AML-193 (cell line): ENCODE measurements at places on chromosomes 6 and 20.

DNA sequence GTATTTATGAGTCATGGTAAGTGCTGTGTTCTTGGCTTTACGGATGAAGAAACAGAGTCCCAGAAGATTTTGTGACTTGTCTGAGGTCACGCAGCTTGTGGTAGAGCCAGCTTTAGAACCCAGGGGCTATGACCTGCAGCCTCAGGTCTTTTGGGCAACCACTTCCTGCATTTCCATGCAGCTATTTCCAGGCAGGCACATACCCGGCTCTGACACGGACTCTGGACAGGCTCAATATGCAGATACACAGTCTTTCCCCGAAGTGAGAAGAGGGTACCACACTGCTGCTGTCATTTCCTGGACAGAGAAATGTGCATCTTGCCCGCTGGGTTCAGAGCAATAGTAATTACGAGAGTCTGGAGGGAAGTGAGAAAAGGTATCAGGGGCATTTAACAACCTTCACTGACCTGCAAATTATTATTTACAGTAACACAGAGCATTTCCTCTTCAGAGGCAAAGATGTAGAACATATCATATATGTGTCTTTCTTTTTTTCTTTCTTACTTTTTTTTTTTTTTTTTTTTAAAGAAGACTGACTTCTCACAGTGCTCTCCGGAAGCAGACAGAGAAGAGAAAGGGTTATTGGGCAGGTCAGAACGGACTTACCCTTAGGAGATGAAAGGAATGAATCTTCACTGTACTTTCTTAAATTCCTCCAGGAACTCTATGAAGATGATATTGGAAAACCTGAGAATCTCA lies 185.1 kb downstream of the CLIC5 start:
- peak; percentile 47 for DNase-seq

DNA sequence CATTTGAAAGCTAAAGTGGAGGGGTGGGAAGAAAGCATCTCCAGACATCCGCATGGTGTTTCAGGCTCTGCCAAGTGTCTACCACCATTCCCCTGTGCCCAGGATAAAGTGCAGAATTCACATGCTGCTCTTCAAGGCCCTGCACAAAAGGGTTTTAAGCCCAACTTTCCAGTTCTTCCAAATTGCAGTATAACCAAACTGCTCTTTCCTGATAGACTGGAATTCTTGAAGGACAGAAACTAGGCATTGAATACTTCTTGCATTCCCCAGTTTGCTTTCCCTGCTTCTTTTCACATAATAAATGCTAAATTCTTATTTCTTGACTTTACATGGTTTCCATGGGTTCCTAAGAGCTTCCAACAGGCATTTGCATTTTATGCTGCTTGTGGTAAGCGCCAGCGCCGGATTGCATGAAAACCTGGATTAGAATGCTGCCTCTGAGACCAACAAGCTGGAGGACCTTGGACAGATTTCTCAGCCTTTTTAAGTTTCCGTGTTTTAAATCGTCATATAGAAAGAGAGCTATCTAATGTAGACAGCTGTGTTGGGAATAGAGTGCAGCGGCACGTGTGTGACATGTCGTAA lies 7.9 kb downstream of the SOX4 start:
- no peak for DNase-seq

- DNase-seq = no peak
Measured at GRCh38 chr20:58755766-58756449, 63.3 kb downstream of the NPEPL1 start.

GRCh38 chr20:25046736-25047666 lies 10.9 kb downstream of the ACSS1 start:
- DNase-seq = no peak

DNA sequence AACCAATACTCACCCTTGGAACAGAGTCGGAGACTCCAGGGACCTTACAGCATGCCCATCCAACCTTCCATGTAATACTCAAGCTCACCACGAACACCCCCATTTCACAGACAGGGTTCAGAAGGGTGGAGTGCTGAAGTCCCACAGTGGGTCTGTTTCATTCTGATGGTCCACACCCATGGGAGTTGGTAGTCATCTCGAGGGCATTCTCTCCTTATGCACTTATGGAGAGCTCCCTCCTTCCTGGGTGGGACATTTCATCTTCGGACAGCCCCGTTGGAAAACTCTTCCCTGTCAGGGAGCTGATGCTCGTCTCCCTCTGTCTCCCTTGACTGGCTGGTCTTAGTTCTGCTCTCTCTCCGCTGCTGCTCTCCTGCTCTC lies 38.9 kb downstream of the COX4I2 start:
- no peak for DNase-seq

GRCh38 chr20:14335052-14335451 lies 2.4 kb downstream of the FLRT3 start:
- DNase-seq = no peak

- no peak for DNase-seq
Measured at GRCh38 chr6:121748850-121749249, 313.4 kb downstream of the GJA1 start.

GRCh38 chr6:11392778-11393507 lies 144.6 kb upstream of the TMEM170B start:
- DNase-seq = no peak

DNA sequence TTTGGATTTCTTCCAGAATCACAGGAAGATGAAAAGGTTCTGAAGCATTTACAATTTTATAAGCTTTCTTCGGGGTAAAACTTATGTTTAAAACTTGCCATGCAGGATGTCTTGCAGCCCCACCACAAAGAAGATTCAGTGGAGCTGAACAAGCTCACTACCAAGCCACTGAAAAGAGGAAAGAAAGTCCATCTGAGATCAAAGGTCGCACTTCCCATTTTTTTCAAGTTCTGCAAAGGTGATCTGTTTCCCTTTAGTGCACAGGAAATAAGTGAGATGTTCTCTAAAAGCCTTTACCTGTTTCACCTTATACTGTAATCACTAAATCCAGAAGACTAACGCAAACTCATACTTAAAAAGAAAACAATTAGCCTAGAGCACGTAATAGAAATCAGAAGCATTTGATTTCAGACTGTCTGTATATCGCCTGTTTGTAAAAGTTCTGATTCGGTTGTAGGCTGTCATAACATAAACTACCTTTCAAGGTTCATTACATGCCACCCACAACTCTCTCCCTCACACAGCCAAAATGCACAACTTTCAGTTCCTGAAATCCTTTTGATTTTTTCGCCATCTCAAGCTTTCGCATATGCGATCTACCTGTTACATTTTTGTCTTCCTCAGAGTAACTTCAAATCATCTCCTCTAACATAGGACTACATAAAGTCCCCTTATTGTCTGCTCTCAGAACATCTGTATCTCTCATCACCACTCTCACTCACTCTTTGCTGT lies 1.8 kb downstream of the ECHDC1 start:
- peak; percentile 38 for DNase-seq

DNA sequence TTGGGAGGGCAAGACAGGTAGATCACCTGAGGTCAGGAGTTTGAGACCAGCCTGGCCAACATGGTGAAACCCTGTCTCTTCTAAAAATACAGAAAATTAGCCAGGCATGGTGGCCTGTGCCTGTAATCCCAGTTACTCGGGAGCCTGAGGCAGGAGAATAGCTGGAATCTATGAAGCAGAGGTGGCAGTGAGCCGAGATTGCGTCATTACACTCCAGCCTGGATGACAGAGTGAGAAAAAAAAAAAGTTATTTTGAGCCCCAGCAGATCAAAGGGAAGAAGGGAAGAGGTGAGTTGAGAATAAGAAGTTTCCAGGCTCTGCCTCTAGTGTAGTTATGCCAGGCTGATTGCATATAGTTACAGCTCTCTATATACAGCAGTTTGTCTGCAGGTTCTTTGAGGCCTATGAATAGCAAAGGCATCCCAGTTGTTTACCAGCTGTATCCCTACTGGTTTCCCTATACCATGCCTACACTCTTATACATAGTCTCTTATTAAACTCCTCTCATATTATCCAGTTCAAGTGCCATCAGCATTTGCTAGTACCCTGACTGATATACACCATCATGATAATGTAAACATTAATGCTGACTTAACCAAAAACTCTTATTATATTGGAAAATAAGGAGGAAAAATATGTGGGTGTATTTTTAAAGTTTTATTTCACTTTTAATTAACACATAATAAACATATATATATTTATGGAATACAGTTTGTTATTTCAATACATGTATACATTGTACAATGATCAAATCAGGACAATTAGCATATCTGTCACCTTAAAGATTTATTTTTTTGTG lies 823.6 kb upstream of the ADGRB3 start:
- DNase-seq = no peak

- DNase-seq = no peak
Measured at GRCh38 chr6:170063431-170063830, 227.4 kb downstream of the DLL1 start.

- DNase-seq = no peak
Measured at GRCh38 chr20:62805155-62805710, 598 bp downstream of the OGFR start.

- DNase-seq = no peak
Measured at GRCh38 chr6:124054034-124054433, 250.4 kb downstream of the NKAIN2 start.

GRCh38 chr6:38198219-38198618 lies 378.7 kb downstream of the ZFAND3 start:
- DNase-seq = no peak
